ENCODE measurements at places on chromosomes 7 and 10. TPM values are rescaled to one million over a fixed set of nuclear protein-coding genes. Genes with fewer than 3 reads are reported as not detected.

GRCh38 chr10:31918671-31919409 is 9.8 kb downstream of the ARHGAP12 start:
- H3K4me1 ChIP-seq, result peaks cover 21% of the 10 kb centered on the region
- H3K4me3 ChIP-seq, result no peak overlapping the region
- no peak overlapping the region for H3K27ac ChIP-seq
- no peaks in the 10 kb centered on the region for H3K36me3 ChIP-seq
- DNase-seq, result no peak

- H3K4me3 ChIP-seq, result no peak overlapping the region
- no peaks in the 10 kb centered on the region for H3K4me1 ChIP-seq
- no peak overlapping the region for H3K27ac ChIP-seq
- no peak for DNase-seq
- H3K36me3 ChIP-seq, result no peaks in the 10 kb centered on the region
- no peaks in the 10 kb centered on the region for H3K27me3 ChIP-seq
Measured at GRCh38 chr7:143283381-143283780, 1.4 kb upstream of the TMEM139 start.

DNA sequence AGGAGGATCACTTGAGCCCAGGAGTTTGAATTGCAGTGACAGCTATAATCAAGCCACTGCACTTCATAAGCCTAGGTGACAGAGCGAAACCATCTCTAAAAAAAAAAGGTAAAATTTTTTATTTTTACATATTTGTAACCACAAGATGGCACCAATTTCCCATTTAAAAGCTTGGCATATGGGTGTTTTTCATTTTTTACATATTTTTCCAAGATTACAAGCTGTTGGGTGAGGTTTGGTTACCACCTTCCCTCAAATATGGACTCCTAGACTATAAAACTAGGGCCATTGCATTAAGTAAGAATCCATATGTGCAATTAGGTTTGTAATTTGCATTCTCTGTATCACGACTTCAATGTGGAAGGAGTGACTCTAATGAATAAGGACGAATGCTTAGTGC is 129.3 kb upstream of the ACBD5 start:
- no peaks in the 10 kb centered on the region for H3K4me1 ChIP-seq
- H3K27me3 ChIP-seq, result no peaks in the 10 kb centered on the region
- no peak overlapping the region for H3K4me3 ChIP-seq
- no peak overlapping the region for H3K27ac ChIP-seq
- no peak for DNase-seq

DNA sequence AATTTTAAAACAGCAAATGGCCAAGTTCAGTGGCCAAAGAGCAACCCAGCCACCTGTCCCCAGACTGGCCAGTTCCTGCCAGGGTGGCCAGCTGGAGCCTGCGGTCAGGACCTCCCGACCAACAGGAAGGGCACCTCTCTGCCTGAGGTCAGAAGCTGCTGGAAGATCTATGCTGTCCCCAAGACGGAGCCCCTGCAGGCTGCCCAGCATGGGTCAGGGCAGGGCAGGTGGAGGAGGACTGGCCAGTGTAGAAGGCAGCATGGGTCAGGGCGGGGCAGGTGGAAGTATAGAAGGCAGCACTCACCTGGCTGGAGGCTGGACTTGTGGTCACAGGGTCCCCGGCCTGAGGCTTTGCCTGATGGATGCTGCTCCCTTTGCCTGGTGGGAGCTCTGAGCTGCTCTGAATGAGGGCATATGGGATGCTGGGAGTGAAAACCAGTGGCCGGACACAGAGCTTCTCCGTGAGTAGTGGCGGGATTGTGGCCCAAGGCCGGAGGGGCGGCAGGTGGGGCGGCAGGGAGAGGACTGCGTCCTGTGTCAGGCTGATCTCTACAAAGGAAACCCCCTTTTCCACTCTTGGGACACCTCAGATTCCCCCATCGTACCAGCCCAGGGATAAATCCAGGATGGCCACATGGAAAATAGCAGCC is 229.2 kb downstream of the TCERG1L start:
- no peaks in the 10 kb centered on the region for H3K36me3 ChIP-seq
- H3K27ac ChIP-seq, result no peak overlapping the region
- no peak for DNase-seq
- no peaks in the 10 kb centered on the region for H3K27me3 ChIP-seq
- no peak overlapping the region for H3K4me3 ChIP-seq

DNA sequence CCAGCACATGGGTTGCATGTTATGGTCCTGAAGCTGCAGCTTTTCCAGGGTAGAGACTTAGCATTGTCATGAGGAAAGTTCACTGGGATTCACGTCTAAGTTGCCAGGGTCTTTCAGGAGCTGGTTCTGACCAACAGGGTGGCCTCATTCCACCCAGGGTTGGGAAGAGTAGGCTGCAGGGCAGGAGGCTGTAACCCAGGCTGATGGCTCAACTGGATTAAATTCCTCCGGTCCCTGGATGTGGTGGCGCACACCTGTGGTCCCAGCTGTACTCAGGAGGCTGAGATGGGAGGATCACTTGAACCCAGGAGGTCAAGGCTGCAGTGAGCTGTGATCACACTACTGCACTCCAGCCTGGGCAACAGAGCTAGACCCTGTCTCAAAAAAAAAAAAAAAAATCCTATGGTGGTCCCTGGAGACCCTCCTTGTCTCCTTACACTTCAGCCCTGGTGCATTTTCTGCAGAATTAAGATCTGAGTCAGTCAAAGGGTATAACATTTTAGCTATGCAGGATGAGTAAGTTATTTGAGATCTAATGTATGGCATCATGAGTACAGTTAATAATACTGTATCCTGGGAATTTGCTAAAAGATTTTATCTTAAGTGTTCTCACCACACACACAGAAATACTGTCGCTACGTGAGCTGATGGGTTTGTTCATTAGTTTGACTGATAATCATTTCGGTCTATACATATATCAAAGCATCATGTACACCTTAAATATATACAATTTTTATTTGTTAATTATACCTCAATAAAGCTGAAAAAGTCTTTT is 44.0 kb downstream of the ASB13 start:
- H3K27ac ChIP-seq, result no peak overlapping the region
- no peak for DNase-seq
- no peak overlapping the region for H3K4me3 ChIP-seq
- no peaks in the 10 kb centered on the region for H3K36me3 ChIP-seq
- H3K4me1 ChIP-seq, result peaks cover 18% of the 10 kb centered on the region
- no peaks in the 10 kb centered on the region for H3K27me3 ChIP-seq

GRCh38 chr10:47049906-47050305 is 138.7 kb downstream of the PTPN20 start:
- H3K4me1 ChIP-seq, result no peaks in the 10 kb centered on the region
- H3K27ac ChIP-seq, result no peak overlapping the region
- H3K4me3 ChIP-seq, result no peak overlapping the region
- no peak for DNase-seq
- H3K27me3 ChIP-seq, result no peaks in the 10 kb centered on the region
- H3K36me3 ChIP-seq, result no peaks in the 10 kb centered on the region

The FRMD4A gene
- total RNA-seq, result 89.7 TPM

- H3K4me3 ChIP-seq, result no peak overlapping the region
- no peaks in the 10 kb centered on the region for H3K4me1 ChIP-seq
- no peak overlapping the region for H3K27ac ChIP-seq
- no peak for DNase-seq
Measured at GRCh38 chr10:94288361-94289101, 74.2 kb downstream of the NOC3L start.

- no peaks in the 10 kb centered on the region for H3K36me3 ChIP-seq
- H3K27me3 ChIP-seq, result no peaks in the 10 kb centered on the region
- no peak for DNase-seq
- no peak overlapping the region for H3K4me3 ChIP-seq
Measured at GRCh38 chr7:115491744-115492380, 538.7 kb downstream of the TFEC start.

The FAM170B gene
- total RNA-seq, result not detected

The PRPS1L1 gene
- total RNA-seq, result not detected

DNA sequence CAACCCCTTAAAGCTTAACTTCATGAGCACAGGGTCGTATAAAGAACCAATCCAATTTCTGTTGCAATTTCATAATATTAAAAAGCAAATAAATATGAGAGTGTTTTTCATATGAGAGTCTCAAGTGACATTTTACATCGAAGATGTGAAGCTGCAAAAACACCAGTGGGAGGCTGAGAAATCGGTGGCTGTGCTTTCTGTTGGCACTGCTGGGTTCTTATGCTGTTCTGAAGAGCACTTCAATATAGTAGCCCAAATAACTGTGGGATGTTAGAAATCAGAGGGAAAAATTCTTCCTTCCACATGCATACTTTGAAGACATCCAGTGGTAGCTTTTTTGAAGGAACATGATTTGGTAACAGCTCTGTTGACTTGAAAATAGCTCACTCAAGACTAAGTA is 245.8 kb downstream of the ARHGAP21 start:
- no peaks in the 10 kb centered on the region for H3K27me3 ChIP-seq
- H3K4me3 ChIP-seq, result no peak overlapping the region
- no peaks in the 10 kb centered on the region for H3K36me3 ChIP-seq
- H3K4me1 ChIP-seq, result no peaks in the 10 kb centered on the region
- no peak for DNase-seq

- no peak overlapping the region for H3K4me3 ChIP-seq
- DNase-seq, result no peak
- H3K27me3 ChIP-seq, result no peaks in the 10 kb centered on the region
- no peak overlapping the region for H3K27ac ChIP-seq
- H3K4me1 ChIP-seq, result no peaks in the 10 kb centered on the region
- H3K36me3 ChIP-seq, result no peaks in the 10 kb centered on the region
Measured at GRCh38 chr7:113742377-113742776, 176.4 kb downstream of the PPP1R3A start.

DNA sequence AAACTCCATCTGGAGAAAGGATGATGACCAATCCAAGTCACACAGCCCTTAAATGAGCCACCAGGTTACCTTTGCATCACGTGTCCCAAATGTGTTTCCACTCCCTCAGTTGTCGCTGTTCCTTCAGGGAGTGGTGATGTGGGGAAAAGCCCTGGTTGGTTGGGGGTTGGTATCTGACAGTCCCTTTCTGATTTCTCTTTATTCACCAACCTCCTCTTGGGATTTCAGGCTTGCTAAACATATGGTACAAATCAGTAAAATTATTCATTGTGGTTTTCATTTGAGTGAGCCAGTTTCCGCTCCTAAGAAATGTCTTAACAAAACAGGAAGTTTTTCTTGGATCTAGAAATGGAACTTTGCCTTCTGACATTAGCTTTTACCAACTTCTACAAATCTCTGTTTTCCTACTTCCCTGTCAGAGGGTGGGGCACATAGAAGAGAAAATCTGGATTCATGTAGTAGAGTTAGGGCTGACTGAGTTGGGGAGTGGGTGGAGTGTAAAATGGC is 40.0 kb upstream of the KMT2E start:
- H3K36me3 ChIP-seq, result no peaks in the 10 kb centered on the region
- no peak for DNase-seq
- H3K4me1 ChIP-seq, result peaks cover 36% of the 10 kb centered on the region

DNA sequence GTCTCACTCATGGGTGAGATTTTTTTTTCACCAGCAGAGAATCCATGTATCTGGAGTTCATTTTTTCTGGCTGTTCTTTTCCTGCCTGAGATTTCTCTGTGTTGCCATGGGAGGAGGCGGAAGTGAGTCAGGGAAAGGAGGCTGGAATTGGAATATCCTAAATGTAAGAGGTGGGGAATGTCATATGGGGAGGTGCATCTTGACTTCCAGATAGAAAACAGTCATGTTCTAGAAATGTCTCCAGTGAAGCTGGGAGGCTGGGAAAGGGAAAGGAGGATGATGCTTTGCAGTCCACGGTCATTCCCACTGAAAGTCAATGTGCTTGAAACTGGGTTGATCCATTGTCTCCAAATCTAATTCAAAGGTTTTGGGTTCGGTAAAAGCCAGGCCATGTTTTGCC is 39.7 kb upstream of the HPS1 start:
- DNase-seq, result no peak
- H3K27me3 ChIP-seq, result no peaks in the 10 kb centered on the region
- no peak overlapping the region for H3K4me3 ChIP-seq
- H3K27ac ChIP-seq, result peak overlapping the region; percentile 27
- no peaks in the 10 kb centered on the region for H3K36me3 ChIP-seq

The ABCB4 gene
- total RNA-seq, result 0.90 TPM

GRCh38 chr7:38129579-38129978 is 48.5 kb upstream of the STARD3NL start:
- no peak for DNase-seq
- no peaks in the 10 kb centered on the region for H3K27me3 ChIP-seq
- H3K36me3 ChIP-seq, result no peaks in the 10 kb centered on the region
- no peak overlapping the region for H3K27ac ChIP-seq
- H3K4me1 ChIP-seq, result no peaks in the 10 kb centered on the region

DNA sequence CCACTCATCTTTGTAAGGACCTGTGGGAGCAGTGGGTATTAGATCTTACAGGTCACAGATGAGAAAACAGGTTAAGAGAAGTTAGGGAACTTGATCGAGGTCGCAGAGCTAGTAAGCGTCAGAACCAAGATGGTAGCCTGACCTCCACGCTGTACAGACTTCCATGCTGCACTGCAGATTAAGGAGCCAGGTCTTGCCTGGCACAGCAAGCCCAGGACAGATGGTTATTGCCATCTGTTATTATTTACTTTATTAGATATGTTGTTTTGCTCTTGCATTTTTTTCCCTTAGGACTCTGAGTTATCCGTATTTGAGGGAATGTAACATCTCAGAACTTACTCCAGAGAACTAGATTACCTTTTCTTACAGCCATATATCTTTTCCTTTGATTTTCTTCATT is 147.2 kb downstream of the NSUN6 start:
- no peak for DNase-seq
- no peak overlapping the region for H3K27ac ChIP-seq
- no peaks in the 10 kb centered on the region for H3K4me1 ChIP-seq
- no peaks in the 10 kb centered on the region for H3K27me3 ChIP-seq

DNA sequence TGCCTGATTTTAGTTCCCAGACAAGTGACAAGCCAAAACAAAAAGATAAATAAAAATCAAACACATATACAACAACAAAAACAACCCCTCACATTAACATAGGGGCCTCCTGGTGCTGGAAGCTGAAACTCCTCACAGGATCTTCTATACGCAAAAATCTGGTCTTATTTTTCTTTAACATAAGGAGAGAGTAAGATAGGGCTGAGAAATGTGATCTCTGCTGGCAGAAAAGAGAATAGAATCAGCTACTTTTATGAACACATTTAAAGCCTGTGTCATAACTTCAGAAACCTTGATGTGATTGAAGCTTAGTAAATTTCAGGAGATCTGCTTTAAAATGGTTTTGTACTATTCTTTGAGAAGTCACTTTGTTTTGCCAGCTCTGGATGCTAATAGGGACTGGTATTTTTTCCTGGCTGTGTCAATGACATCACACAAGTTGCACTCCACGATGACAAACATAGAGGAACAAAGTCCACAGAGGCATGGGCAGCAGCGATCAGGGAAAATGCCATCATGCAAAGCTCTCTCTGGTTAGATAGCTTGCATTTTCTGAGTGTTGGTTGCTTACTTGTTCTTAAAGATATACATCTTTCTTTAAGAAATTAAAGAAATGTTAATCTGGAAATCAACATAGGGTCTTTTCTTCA is 176.6 kb upstream of the SP4 start:
- H3K36me3 ChIP-seq, result no peaks in the 10 kb centered on the region
- peaks cover 61% of the 10 kb centered on the region for H3K27me3 ChIP-seq
- H3K4me1 ChIP-seq, result no peaks in the 10 kb centered on the region
- no peak for DNase-seq
- H3K4me3 ChIP-seq, result no peak overlapping the region

GRCh38 chr7:149598721-149599308 is 101.2 kb upstream of the ZNF746 start:
- no peak overlapping the region for H3K27ac ChIP-seq
- no peaks in the 10 kb centered on the region for H3K4me1 ChIP-seq
- no peak for DNase-seq
- H3K27me3 ChIP-seq, result no peaks in the 10 kb centered on the region
- H3K4me3 ChIP-seq, result no peak overlapping the region

Measured in tibial nerve (tissue), 4 donors.